ENCODE measurements at places on chromosomes 13 and 19.

DNA sequence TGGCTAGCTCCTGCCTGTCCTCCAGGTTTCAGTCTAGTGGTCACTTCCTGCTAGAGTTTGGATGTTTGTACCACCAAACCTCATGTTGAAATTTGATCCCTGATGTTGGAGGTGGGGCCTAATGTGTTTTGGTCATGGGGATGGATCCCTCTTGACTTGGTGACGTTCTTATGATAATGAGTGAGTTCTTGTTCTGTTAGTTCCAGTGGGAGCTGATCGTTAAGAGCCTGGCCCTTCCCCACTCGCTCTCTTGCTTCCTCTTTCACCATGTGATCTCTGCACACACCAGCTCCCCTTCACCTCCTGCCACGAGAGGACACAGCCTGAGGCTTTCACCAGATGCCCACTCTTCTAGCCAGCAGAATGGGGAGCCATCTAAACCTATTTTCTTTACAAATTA lies 86.8 kb upstream of the SCEL start:
- DNase-seq: no peak

DNA sequence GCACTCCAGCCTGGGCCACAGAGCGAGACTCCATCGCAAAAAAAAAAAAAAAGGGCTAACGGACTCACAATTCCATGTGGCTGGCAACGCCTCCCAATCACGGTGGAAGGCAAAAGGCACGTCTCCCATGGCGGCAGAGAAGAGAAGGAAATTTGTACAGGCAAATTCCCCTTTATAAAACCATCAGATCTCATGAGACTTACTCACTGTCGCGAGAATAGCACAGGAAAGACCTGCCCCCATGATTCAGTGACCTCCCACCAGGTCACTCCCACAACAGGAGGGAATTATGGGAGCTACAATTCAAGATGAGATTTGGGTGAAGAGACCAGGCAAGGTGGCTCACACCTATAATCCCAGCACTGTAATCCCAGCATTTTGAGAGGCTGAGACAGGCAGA lies 18.7 kb upstream of the NMRK2 start:
- DNase-seq: no peak

DNA sequence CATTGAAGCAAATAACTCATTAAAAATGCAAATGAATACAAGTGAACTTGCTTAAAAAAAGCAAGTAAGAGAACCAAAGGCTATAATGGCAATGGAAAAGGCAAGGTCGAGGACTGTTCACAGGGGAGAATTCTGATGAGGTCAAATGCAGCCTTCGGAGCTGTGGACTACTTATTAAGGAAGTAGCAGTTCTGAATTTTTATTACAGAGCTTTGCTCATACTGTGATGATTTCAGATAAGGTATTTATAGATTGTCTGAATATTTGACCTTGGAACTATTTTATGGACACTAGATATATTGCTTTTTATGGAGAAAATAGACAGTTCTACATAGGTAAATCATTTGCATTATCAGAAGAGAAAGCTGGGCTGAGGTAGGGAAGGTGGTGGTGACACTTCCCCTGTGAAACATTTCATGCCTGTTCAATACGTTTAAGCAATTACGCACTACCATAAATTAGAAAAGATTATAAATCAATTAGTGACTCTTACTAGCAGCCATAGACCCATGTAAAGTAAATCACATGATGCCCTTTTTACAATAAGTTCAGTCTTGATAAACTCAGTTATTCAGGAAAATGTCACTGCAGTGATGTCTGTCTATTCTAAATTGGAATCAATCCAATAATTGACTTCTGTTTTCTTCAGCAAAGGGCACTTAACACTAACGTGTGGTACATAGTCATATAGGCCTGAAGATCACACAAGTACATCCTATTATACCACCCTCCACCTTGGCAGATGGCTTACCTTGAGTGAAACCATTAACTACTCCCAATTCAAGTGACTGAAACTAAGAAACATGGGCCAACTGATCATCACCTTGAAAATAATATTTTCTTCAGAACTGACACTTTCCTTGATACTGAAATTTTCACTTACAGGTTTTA lies 260.0 kb downstream of the KLF12 start:
- no peak for DNase-seq

DNA sequence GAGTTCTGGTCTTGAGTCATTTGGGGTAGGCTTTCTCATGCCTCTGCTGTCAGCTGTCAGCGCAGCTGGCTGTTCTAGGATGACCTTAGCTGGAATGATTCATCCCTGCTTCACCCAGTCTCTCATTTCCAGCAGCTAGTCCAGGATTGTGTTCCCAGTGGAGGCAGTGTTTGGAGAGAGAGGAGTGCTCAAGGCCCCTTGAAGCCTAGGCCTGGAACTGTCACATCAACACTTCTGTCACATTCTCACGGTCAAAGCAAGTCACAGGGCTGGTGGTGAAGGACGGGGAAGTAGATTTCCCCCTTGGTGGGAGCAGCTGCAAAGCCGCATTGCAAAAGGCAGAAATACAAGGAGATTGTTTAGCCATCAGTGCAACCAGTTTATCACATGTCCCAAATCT lies 15.2 kb downstream of the TPT1 start:
- DNase-seq: no peak
